Activated CD4-positive, alpha-beta memory T cell treated with anti-CD3 and anti-CD28 coated beads for 36 hours (primary cell): ENCODE measurements at places on chromosomes 2 and 18.
A peak's percentile ranks its signal among the peaks of the same experiment; 100 is the strongest.

DNA sequence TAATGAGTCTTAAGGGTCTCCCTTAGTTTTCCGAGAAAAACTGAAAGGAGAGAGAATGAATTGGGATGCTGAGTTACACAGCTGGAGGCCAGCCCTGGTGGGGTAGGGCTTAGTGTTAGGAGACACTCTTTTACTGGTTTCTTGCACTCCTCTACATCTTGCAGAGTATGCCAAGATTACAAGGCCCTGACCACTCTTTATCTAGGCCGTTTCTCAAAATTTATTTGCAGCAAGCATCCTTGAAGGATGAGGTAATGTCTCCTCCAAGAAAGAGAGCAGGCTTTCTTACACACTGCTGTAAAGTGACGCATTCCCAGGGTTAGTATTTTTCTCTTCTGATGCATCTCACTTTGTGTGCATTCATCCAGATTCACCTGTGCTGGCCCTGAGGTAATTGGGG is 166.2 kb downstream of the TDRD15 start:
- DNase-seq = no peak

- DNase-seq = peak; percentile 30
Measured at GRCh38 chr18:9827793-9828505, 57.8 kb upstream of the TXNDC2 start.

- no peak for DNase-seq
Measured at GRCh38 chr18:2672872-2673271, 17.3 kb downstream of the SMCHD1 start.

GRCh38 chr2:11466307-11467128 is 557 bp upstream of the E2F6 start:
- no peak for DNase-seq

DNA sequence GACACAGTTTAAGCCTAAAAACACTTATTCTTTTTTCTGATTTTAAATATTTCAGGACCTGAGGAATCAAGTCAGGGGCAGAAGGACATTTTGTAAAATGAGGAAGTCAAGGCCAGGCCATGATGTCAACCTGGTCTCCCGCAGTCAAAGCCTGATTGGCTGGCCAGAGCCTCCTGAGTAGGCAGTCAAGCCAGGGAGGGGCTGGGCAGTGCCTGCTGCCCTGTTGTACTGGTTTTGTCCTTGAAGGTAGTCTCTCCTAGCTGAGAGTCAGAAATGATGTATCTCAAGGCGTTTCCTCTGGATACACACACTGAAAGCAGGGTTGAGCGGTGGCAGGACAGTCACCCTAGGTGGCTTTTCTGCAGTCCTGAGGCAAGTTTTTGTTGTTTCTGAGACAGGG is 19.8 kb downstream of the CCT7 start:
- no peak for DNase-seq

DNA sequence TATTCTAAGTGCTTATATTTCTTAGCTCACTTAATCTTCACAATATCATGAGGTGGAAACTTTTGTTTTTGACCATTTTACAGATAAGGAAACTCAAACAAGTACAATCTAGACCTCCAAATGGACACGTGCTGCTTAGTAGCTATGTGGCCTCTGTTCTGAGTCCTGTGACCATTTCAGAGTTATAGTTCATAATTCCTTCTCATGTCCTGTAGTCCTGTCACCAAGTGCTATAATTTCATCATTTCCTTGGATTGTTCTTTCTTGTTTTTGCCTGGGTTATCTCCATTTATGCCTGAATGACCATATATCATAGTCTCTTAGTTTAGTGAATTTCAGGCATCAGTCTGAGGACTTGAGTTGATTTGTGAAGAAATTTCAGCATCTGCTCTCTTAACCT is 91.7 kb downstream of the NUP35 start:
- no peak for DNase-seq

GRCh38 chr2:104889960-104890684 is 36.2 kb downstream of the POU3F3 start:
- no peak for DNase-seq

- no peak for DNase-seq
Measured at GRCh38 chr2:96920801-96921560, 51.1 kb upstream of the SEMA4C start.

GRCh38 chr2:179250848-179251504 is 13.7 kb downstream of the SESTD1 start:
- no peak for DNase-seq

GRCh38 chr2:237636578-237636977 is 9.2 kb downstream of the LRRFIP1 start:
- DNase-seq = no peak
